ENCODE measurements at places on chromosomes 16 and 17.

- no peak for DNase-seq
Observed at GRCh38 chr16:48438414-48438813, 53.2 kb upstream of the SIAH1 start.

DNA sequence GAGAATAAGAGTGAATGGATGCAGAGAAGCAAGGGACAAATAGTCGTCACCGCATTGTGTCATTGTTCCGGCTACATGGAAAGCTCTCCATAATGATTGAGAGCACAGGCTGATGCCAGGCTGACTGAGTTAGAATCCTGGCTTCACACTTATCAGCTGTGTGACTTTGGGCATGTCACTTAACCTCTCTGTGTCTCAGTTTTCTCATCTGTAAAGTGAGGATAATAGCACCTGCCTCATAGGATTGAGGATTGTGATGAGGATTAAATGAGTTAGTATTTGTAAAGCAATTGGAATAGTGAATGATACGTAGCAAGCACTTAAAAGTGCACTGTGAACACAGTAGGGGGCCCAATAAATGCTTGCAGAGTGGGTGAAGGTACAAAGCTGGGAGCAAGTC lies 45.7 kb upstream of the LYRM9 start:
- DNase-seq: no peak

GRCh38 chr16:56946767-56947603 lies 14.8 kb upstream of the CETP start:
- DNase-seq: no peak

GRCh38 chr17:78774956-78775571 lies 7.0 kb downstream of the CYTH1 start:
- no peak for DNase-seq

GRCh38 chr17:31564291-31564690 lies 172.8 kb downstream of the RAB11FIP4 start:
- DNase-seq: no peak

DNA sequence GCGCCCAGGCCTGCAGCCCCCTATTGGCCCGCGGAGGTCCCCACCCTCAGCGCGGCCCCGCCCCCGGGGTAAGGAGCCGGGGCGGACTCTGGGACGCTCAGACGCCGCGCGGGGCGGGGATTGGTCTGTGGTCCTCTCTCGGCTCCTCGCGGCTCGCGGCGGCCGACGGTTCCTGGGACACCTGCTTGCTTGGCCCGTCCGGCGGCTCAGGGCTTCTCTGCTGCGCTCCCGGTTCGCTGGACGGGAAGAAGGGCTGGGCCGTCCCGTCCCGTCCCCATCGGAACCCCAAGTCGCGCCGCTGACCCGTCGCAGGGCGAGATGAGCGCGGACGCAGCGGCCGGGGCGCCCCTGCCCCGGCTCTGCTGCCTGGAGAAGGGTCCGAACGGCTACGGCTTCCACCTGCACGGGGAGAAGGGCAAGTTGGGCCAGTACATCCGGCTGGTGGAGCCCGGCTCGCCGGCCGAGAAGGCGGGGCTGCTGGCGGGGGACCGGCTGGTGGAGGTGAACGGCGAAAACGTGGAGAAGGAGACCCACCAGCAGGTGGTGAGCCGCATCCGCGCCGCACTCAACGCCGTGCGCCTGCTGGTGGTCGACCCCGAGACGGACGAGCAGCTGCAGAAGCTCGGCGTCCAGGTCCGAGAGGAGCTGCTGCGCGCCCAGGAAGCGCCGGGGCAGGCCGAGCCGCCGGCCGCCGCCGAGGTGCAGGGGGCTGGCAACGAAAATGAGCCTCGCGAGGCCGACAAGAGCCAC lies at the start of gene NHERF1:
Gene NHERF1 (plus strand): TSS at position 100 of the 750 bp plus-strand sequence. CDS start 219 bp downstream, at position 319.
- peak; percentile 86 for DNase-seq

DNA sequence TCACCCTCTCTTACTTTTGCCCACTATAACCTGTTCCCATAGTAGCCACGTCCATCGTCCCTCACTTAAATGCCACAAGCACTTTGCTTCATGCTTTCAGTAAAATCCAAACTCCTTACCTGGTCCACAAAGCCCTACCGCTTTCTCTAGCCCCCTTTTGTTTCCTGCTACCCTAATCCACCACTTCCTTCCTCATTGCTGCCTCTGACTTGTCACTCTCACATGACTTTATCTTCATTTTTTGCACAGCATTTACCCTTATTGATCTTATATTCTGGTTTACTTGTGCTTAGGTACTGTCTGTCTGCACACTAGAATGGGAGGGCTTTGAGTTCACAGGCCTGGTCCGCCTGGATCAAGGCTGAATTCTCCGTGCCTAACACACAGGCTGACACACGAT lies 340.0 kb downstream of the XYLT1 start:
- no peak for DNase-seq

DNA sequence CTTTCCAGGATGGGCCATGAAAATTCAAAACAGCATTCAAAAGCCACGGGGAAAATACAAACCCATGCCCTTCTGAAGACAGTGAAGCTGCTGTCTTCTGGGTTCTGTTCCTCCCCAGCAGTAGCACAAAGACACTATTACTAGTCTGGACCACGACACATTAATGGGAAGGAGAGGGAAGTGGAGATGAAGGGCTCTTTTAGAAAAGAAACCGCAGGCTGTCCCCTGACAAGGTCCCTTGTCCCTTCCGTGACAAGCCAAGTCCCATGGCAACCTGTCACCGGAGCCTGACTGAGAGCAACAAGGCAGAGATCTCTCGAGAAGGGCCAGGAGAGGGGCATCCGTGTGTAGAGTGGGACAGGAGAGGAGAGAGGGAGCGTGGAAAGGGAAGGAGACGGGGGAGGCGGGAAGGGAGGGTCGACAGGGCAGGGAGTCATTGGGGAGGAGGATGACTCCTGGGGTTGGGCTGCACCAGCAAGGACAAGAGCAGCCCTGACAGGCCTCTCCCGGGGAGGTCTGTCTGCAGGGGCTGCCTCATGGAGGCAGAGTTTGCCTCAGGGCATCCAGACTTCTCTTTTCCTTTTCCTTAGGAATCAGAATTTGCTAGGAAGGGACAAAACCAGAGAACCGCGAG lies 436.2 kb downstream of the SLC39A11 start:
- no peak for DNase-seq

DNA sequence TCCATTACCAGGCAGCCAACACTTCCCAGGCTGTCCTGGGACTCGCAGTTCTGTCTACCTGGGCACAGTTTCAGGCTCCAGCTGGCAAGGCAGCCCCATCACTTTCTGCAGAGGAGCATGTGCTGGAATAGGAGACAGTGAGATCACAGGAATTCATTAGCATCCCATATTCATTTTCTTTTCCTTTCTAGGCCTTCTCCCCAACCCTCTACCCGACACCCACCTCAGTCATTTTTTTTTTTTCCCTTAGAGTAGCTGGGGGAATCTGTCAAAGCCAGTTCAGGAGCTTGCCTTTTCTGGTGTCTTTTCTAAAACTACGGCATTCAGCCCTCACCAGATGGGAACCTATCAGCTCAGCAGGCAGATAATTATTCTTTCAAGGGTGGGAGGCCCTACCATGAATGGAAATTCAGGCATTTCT lies 42.4 kb upstream of the FBXO47 start:
- no peak for DNase-seq

DNA sequence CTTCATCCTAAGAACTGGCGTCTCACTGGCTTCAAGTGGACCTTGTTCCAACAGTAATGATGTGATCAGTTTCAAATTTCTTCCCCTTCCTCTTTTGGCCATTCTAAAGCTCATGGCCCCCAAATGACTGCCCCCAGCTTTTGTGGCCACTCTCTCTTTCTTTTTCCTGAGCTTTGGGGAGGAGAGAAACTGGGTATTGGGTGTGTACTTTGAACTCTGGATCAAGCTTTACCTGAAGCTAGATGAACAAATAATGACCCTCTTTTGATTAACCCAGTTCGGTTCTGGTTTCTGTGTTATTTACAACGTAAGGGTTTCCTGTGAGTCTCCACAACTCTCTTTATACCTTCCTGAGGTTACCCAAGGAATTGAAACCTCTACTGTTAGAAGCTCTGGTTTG lies 132.7 kb downstream of the FTO start:
- DNase-seq: no peak

- DNase-seq: no peak
Observed at GRCh38 chr17:41655611-41656111, 31.3 kb upstream of the KRT17 start.

- no peak for DNase-seq
Observed at GRCh38 chr17:45734598-45734997, 49.5 kb upstream of the CRHR1 start.

- no peak for DNase-seq
Observed at GRCh38 chr17:37164057-37164456, 211.7 kb upstream of the C17orf78 start.

GRCh38 chr16:81497690-81498089 lies 53.1 kb downstream of the CMIP start:
- no peak for DNase-seq

DNA sequence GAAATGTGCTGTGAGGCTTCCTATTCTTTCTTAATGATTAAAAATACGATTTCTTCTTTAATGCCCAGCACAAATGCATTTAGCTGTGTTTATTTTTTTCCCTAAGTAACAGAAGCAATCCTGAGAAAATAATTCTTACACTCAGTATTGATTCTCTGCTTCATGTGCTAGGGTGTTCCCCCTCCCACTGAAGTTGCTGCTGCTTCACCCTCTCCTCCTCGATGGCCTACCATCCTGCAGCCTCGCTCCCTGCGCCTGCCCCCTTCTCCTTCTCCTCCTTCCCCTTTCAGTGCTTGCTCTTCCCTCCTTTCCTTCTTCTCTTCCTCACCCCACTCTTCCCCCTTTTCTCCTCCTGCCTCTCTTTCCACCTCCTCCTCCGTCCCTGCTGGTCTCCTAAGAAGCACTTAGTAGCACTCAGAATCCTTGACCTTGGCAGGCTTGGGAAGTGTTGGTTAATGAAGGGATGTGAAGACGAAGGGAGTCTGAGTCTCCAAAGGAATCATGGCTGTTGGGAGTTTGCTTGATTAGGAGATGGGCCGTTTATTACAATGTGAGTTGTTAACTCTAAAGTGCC lies 119.7 kb downstream of the RPTOR start:
- no peak for DNase-seq

- DNase-seq: no peak
Observed at GRCh38 chr16:86630471-86630870, 52.1 kb downstream of the FOXL1 start.

GRCh38 chr16:67517661-67518423 lies 10.8 kb upstream of the RIPOR1 start:
- DNase-seq: no peak

DNA sequence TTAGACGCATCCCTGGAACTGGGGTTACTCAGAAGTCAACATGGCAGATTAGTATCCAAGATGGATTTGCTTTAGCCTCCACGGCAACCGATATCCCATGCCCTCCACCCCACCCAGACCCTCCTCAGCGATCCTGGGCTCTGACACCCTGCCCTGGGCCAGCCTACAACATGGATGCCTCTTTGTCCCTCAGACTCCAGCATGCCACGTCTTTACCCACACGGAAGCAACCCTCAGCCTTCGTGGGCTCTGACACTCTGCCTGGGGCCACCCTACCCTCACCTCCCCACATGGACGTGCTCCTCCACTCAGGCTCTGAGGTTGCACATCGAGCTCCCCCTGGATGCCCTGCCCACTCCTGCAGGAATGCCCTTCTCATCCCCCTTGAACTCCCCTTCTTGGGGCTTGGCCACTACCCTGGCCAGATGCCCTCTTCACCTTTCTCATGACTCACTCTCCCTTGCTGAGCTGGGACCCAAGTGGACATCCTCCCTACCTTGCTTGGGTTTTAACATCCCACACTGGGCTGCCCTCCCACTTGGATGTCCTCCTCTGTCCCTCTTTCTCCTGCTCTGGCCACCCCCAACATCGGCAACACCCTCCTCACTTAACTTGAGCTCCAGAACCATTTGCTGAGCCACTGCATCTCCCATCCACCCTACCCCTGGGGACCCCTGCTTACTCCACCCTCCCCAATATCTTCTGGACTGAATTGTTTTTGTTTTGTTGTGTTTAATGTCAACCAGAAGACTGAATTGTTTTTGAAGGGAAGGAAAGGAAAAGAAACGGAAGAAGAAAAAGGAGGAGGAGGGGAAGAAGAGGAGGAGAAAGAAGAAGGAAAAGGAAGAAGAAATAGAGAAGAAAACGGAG lies 18.3 kb upstream of the TMEM92 start:
- no peak for DNase-seq

- no peak for DNase-seq
Observed at GRCh38 chr17:21525464-21526130, 149.4 kb downstream of the KCNJ12 start.

DNA sequence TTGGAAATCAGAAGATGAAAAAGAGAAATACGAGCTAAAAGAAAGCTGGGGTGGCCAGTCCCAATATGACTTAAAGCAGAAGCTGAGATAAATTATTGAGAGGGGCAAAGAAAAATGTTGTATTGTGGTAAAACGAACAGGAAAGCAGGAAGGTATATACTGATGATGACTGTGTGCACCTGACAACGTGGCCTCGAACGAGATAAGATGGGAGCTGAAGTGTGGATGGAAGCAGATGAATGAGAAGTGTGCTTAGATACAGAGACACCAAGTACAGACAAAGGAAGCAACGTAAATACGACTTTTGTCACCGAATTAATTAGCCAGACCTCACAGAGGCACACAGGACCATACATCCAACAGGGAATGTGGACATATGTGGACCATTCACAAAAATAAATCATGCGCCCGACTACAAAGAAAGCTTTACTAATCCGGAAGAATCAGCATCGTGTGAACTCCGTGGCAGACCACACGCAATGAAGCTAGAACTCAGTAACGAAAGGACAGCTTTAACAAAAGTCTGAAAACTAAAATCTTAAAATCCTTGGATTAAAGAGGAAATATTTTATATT lies 218.7 kb downstream of the RPTOR start:
- DNase-seq: no peak

GRCh38 chr16:89106533-89107202 lies 13.0 kb downstream of the ACSF3 start:
- no peak for DNase-seq

DNA sequence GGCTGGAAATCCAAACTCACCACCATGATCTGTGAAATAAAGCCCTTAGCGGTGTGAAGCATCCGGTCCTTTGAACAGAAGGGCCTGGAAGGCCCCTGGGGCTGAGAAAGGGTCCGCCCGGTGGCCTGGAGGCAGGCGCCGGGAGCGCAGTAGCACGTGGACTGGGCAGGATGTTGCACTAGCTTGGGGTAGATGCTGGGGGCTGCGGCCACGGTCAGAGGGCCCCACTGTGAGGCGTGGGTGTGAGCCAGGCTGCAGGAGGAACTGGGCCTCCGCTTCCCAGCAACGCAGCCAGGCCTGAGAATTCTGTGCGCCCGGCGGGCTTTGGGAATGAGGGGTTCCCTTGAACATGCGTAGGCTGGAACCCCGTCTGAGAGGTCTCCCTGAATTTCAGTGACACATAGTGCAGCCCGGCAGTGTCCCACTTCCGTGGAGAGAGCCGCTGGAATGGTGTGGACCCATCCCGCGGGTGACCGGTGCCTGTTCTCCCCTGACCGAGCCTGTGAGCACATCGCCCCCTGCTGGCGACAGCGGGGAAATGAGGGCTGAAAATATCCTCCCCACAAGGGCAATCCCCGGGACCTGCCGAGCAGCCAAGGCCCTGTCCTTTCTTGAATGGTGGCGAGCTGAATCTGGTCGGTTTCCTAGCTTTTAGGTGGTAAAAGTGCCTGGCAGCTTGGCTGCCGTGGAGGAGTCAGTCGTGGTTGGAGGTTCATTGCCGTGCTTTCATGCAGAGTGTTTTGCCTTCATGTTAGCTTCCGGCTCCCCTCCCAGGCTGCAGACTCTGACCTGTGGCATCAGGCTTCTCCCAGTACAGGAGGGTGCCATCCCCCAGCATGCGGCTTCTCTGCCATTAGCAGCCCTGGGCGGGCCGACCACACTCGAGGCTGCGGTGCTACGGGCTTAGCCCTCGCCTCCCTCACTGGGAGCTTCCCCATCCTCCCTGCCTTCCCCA lies 43.8 kb downstream of the DNAJA2 start:
- no peak for DNase-seq
